ENCODE measurements at places on chromosomes 11 and 22.
A peak's percentile ranks its signal among the peaks of the same experiment; 100 is the strongest.

DNA sequence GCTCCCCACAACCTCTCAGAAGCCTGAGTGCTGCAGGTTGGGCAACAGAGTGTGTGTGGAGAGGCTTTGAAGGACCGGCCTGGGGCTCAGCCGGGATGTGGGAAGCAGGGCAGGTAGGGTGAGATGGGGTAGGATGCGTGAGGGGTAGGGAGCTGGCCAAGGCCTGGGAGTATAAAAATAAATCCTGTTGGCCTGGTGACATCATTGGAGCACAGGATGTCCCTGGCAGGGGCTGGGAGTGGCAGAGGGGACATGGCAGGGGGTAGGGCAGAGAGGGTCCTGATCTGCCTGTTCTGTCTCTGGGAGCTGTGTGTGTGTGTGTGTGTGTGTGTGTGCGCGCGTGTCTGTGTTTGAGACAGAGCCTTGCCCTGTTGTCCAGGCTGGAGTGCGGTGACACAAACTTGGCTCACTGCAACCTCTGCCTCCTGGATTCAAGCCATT is 28.6 kb downstream of the TEF start:
- DNase-seq = no peak

GRCh38 chr22:21703684-21704316 is 31.8 kb downstream of the YPEL1 start:
- no peak for DNase-seq

- no peak for DNase-seq
Observed at GRCh38 chr11:67615728-67616430, 9.1 kb downstream of the NDUFV1 start.

GRCh38 chr11:131664816-131665215 is 294.4 kb downstream of the NTM start:
- DNase-seq = no peak

DNA sequence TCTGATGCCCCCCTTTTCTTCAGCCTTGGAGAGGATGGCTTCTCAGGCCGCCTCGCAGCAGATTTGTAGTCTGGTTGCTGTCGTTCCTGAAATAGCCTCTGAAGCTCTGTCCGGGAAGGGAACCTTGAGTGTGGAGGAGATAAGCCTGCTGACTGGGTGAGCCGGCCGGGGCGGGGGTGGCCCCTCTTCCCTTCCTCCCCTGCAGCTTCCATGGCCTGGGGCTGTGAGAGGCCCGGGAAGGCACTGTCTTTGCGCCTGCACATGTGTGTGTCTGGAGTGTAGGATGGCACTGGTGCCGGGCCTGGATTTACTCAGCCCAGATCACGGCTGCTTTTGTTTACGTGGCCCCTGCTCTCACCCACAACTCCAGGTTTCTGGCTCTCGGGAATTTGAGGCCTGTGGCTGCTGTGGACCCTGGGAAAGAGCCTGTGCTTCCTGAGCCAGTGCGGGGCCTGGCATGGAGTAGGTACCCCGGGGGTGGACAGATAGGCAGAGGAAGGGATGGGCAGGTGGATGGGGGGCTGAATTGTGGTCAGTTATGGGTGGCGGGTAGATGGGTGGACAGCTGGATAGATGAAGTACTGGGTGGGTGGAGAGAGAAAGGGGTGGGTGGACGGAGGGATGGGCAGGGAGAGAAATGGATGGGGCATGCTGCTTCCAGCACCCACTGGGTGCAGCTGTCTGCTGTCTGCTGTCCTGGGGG is 16.6 kb downstream of the KCNQ1 start:
- DNase-seq = no peak

DNA sequence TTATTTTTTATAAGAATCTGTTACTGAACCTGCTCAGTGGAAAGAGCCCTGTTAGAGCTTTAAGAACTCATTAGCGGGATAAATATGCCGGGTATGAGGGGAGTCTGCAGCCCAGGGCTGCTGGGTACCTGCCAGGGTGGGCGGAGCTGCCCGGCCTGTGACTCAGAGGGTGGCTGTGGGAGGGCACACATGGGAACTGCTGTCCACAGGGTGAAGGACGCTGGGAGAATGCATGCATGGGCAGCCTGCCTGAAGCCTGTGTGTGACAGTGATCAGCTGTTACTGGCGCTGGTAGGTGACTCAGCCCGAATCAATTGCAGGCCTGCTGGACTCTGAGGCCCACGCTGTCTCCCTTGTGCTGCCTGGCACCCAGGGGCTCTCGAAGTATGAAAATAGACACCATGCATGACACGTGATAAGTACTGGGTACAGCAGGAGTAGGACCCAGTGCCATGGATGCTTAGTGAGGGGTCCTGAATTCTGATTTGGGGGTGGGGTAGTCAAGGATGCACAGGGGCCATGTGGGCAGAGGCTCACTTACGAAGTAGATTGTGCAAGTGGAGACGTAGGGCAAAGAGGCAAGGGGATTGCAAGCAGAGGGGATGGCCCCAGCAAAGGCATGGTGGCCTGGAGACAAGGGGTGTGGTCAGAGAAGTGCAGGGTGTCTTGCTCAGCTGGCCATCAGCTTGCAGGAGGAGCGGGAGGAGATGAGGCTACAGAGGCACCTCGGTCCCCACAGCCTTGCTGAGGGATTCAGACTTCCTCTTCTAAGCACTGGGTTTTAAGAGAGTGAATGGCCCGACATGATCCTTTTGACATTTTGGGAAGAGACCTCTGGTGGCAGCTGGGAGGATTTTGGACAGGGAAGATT is 36.5 kb downstream of the GRIK4 start:
- DNase-seq = no peak

DNA sequence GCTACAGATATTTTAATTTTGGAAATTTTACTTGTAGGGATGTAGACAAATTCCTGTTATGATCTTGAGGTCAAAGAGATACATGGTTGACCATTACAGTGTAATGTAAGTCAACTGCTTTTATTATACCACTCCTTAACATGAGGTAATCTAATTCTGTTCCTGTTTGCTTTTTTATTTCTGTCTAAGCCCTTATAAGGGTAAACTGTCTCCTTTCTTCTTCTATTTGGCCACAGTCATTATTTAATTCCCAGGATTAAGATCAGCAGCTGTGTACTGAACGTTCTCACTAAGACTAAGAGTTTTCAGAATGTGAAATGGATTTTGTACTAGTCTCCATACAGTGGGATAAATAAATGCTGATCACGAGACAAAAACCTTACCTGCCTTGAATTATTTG is 32.8 kb downstream of the C2CD3 start:
- DNase-seq = peak; percentile 15

DNA sequence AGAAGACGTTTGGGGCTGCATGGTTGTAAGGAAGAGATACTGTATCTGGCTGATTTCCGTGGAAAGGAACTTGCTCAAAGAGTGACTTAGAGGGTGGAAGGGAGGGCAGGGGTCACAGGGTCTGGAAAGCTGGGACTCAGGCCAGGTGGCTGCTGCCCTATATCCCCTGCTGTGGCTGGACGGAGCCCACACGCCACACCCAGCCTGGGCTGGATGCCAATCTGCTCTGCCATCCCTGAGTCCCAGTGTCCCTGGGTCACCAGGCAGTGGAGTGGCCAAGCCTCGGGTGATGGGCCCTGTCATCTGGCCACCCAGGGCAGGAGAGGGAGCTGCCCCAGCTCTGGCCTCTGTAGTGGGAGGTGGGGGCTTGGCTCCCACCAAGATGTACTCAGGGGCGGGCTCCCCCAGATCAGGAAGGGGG is 26.5 kb upstream of the KRTAP5-7 start:
- no peak for DNase-seq

DNA sequence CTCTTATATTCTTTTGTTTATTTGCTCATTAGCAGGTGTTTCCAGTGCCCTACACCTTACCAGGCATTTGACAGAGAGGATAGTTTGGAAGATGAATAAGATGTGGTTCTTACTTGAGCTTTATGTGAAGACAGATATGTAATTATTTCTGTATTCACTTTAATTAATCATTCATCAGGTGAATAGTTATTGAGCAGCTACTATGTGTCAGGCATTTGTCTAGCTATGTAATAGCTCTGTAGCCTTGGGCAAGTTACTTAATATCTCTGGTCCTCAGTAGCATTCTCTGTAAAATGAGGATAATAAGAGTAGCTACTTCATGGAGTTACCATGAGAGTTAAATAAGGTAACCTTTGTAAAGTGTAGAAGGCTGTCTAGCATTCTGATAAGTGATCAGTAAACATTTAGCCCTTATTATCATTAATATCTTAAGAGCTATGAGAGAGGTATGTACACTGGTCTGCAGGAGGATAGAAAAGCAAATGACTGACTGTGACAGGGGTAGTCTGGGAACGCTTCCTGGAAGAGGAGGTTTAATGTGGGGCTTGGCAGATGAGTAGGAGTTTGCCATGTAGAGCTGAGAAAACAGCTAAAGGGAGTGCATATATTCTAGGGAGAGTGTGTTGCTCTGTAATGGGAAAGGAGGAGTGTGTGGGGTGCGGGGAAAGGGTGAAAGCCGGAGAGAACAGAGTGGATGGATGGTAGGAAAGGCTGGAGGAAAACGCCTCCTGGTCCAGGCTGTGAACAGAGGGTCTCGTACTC is 56.1 kb downstream of the MICAL2 start:
- DNase-seq = no peak

GRCh38 chr11:75520688-75521087 is 5.1 kb downstream of the GDPD5 start:
- no peak for DNase-seq

DNA sequence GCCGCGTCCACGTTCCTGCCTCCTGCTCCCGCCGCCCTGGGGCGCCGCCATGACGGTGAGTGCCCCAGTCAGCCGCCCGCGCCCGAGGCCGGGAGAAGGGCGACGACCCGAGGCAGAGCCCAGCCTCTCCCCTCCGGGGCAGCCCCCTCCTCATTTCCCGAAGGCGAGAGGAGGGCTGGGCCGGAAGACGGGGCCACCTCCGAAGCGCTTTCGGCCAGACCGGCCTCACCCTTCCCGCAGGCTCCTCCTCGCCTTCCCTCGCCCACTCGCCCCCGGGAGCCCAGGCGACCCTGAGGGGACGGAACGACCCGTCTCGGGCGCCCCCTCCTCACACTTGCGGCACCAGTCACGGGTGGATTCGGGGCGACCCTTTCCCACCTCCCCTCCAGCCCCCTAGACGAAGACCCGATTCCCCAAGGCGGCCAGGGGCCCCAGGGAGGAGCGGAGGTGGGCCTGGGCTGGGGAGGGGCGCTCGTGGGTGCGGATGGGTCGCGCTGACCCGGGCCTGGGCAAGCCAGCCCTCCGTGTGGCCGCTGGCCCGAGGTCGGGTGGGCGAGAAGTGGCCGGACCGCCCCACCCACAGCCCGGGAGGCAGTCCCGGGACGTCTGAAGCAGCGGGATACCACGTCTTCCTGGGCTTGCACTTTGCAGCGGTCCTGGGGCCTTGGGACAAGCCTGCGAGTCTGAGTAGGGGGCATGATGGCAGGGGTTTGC is 49.7 kb downstream of the TRIOBP start:
- no peak for DNase-seq

DNA sequence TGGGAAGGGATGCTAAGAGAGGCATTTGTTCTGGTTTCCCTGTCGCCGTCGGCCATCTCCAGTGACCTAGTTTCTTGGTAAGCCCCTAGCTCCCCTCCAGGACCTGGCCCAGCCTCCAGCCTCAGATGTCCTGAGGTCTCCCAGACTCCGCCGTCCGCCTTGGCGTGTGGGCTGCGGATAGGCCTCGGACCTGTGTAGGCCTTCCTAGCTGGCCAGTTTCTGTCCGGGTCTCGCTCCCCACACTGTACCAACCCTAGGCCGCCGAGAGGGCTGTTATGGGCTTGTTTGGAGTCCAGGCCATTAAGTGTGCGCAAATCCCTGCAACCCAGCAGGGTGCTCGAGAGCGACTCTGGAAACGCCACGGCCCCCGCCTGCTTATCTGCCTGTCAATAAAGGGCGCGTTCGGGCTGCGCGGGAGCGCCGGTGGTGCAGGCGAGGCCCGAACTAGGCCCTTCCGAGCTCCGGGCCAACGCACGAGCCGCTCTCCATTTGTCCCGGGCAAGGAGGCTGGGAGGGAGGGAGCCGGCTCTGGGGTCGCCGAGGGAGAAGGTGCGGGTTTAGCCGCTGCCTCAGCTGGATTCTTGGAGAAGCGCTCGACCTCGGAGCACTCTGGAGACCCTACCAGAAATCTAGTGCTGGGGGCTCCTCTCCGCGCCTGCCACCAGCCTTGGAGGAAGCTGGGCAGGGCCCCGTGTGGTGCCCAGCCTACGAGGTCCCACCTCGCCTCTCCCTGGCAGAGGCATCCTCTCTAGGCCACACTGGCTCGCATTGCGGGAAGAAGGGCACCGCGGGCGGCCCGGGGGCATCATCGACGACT is 8.7 kb upstream of the PAX6 start:
- DNase-seq = no peak

DNA sequence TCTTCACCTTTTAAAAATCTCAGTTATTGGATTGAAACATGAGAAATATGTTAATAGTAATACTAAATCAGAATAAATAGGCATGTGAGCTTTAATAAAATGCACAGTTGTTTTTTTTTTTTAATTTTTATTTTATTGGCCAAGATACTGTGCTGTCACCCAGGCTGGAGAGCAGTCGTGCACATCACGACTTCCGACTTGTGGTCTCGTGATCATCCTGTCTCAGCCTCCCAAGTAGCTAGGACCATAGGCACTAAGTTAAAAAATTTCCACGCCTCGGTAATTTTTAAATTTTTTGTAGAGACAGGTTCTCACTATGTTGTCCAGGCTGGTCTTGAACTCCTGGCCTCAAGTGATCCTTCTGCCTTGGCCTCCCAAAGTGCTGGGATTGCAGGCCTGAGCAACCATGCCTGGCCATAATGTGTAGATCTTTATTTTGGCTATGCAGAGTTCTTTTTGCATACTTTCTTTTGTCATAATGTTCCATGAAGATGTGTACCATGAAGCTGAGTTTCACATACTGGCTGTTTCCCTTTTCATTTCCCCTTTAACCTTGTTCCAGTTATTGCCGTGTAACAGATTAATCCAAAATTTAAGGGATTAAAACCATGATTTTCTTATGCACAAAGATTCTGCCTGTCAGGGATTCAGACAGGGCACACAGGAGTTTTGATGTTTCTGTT is 16.0 kb downstream of the CAPRIN1 start:
- no peak for DNase-seq

- DNase-seq = peak; percentile 4
Observed at GRCh38 chr11:11798586-11799438, 43.0 kb upstream of the USP47 start.

DNA sequence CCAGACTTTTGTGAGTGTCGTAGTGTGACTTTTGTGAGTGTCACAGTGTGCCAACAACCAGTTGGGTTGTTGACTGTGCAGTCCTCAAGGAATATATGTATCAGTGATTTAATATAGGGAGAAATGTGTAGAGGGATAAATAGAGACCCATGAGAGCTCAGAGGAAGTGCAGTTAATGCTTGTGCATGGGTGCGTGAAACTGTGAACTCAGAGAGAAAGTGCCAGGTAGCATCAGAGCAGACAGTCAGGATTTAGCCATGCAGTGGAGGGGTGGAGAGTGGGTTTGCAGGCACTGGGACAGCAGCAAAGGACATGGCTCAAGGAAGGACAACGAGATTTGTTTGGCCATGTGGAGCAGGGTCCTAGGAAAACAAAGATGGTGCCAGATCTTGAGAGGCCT is 33.6 kb downstream of the YWHAH start:
- DNase-seq = no peak
